ENCODE measurements at places on chromosomes 1 and 21.

GRCh38 chr21:45892156-45892915, 89.2 kb upstream of the COL6A1 start:
- DNase-seq: peak; percentile 49

- no peak for DNase-seq
These were observed 245.2 kb downstream of the TRABD2B start for GRCh38 chr1:47751996-47752451.

DNA sequence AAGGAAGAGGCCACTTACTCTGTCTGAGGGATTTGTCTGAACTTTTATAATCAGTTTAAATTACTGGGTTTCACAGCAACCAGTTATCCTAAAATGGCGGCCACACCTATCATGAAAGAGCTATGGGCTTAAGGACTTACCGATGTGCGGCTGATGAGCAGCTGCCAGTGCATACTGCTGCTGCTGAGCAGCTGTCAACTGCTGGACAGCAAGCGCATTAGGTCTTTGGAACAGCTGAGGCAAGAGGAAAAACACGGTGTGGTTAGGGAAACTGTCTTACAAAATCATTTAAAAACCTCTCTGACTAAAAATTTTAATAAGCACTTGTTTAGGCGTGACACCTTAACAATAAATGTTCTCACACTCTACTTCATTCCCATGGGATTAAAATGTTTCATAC, 72.6 kb upstream of the SDC3 start:
- DNase-seq: no peak

GRCh38 chr1:47189844-47190508, at the start of gene PDZK1IP1:
TSS of gene PDZK1IP1 (minus strand) at chr1:47190036. CDS start at chr1:47189932, 104 bp downstream.
- peak; percentile 84 for DNase-seq

DNA sequence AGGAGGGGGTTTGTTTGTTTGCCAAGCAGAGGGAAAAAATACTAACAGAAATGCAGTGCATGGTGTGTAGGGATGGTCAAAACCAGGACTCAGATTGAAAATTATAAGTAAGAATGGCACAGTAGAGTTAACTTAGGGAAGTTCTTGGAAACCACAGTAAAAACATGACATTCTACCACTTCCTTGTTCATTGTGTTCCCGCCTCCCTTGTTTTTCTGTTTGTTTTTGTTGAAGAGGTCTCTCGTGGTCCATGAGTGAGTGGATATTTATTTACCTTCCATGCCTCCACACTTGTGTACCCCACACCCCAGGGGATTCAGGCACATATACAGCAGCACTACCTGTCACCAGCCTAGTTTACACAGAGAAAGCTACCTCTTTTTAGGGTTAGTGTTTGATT, 69.6 kb downstream of the OLFML2B start:
- no peak for DNase-seq

- peak; percentile 80 for DNase-seq
These were observed 45.6 kb downstream of the SRRM1 start for GRCh38 chr1:24688621-24689195.

DNA sequence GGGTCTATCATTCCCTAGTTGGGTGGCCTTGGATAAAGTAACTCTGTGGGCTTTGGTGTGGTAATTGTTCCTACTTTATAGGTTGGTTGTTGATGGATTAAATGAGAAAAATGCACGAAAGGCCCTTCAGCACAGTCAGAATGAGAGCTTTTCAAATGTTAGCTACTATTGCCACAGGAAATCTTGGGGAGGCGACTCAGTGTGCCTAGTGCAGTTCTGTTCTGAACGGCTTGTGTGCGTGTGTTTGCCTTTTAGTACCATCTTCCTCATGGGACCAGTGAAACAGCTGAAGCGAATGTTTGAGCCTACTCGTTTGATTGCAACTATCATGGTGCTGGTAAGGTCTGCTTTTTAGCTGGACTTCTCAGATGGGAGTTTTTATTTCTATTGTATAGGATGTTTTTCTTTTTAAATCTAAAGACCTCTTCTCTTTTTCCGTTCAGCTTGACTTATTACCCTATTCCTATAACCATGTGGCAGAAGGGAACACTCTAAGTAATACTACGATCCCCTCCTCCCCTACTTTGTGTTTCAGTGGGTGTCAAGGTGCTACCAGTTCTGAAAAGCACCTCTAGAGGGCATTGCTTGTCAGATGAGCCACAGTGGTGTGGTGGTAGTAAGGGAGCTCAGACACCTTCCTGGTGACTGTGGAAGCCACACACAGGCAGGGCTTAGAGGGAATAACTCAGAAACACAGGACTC, 9.2 kb downstream of the SFT2D2 start:
- no peak for DNase-seq

DNA sequence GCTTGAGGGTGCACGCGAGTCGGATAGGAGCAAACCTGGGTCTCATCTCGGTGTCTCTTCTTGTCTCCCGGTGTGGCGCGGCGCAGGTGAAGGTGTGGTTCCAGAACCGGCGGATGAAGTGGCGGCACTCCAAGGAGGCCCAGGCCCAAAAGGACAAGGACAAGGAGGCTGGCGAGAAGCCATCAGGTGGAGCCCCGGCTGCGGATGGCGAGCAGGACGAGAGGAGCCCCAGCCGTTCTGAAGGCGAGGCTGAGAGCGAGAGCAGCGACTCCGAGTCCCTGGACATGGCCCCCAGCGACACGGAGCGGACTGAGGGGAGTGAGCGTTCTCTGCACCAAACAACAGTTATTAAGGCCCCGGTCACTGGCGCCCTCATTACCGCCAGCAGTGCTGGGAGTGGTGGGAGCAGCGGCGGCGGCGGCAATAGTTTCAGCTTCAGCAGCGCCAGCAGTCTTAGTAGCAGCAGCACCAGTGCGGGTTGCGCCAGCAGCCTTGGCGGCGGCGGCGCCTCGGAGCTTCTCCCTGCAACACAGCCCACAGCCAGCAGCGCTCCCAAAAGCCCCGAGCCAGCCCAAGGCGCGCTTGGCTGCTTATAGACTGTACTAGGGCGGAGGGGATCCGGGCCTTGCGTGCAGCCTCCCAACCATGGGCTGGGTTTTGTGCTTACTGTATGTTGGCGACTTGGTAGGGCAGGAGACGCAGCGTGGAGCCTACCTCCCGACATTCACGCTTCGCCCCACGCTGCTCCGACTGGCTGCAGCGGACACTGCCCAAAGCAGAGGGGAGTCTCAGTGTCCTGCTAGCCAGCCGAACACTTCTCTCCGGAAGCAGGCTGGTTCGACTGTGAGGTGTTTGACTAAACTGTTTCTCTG, 5.1 kb downstream of the HLX start:
- peak; percentile 58 for DNase-seq

GRCh38 chr1:205373022-205373797, 16.5 kb upstream of the KLHDC8A start:
- DNase-seq: no peak

DNA sequence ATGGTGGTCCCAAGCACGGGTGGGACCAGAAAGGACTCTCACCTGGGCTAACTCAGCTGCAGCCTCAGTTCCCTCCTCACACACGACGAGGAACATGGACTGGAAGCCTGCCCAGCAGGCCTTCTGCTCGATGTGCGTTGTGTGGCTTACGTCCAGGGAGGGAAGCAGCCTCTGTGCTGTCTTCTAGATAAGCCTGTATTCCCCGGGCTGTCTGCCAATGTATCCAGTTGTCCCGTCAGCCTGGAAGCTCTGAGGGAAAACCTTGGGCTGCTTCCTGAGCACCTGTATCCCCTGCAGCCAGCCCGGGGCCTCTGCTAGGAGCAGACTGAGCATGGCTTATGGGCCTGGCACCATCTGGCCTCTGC, 10.5 kb downstream of the PCSK9 start:
- peak; percentile 60 for DNase-seq

GRCh38 chr1:183957216-183957830, 80.2 kb downstream of the COLGALT2 start:
- DNase-seq: no peak

- peak; percentile 84 for DNase-seq
These were observed at the start of gene ST7L for GRCh38 chr1:112618721-112619517. TSS of gene ST7L (minus strand) at chr1:112619141. CDS start at chr1:112619113, 28 bp downstream.

GRCh38 chr1:116990612-116991151, 10.9 kb upstream of the CD101 start:
- DNase-seq: peak; percentile 91

DNA sequence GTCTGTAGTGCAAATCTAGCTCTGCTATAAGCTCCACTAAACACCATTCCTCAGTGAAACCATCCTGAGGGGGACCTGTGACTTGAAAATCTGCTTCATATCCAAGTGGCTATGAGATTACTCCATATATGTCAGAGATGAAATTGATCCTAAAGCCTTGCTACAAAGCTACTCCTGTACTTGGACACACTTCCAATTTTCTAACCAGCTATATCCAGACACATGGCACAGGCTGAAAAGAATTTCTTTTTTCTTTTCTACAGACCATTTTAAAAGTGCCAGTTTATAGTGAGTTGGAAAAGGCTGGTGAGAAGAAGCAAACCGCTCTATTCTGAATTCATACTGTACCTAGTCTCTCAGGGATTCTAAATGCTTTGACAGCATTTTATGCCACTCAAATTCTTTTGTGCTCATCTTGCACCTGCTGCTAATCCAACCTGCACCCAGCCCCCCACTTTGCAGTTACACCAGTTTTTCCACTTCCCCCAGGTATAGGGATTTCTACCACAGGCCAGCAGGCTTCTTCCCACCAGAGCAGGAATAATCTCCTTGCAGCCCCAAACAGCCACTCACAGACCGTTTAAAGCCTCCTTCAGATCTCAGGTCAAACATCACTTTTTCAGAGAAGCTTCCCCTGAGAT, 112.5 kb downstream of the RERE start:
- DNase-seq: no peak

- DNase-seq: peak; percentile 57
These were observed 74.5 kb downstream of the ITPKB start for GRCh38 chr1:226664413-226665101.

GRCh38 chr1:155990005-155990739, 11.8 kb upstream of the ARHGEF2 start:
- no peak for DNase-seq

DNA sequence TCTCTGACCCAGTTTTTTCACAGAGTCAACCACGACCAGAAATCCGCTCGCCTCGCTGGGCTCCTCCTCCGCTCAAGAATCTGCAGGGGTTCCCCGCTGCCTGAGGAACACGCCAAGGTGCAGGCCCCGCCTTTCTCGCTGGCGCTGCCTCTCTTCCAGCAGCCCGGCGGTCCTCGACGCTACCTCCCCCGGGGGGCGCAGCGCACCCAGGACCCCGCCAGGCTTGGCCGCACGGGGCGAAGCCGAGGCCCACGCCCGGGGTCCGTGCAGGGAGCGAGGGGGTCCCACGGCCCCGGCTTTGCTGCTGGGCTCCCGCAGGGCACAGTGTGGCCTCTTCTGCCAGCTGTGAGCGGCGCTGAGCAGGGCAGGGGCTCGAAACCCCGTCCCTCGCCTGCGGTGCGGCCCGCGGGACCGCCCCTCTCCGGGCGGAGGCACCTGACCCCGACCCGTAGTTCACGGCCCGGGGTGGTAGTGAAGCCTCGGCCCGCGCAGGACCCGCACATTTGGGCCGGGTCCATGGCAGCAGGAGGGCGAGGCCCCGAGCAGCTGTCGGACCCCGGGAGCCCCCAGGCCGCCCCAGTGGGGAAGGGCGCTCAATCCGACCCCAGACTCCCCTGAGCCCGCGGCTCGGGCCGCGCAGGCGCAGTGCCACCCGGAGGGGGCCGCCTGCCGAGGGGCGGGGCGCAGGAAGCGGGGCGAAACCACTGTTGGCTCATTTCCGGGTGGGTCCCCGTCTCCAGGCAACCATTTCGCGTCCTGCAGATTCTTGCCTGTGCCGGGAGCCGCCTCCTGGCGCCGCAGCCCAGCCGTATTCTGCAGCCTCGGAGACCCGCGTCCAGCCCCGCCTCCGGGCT, 10.0 kb upstream of the MMEL1 start:
- peak; percentile 93 for DNase-seq

GRCh38 chr1:192342842-192343241, 26.1 kb downstream of the RGS21 start:
- no peak for DNase-seq

GRCh38 chr1:66925558-66925910, 744 bp downstream of the MIER1 start:
- DNase-seq: no peak

GRCh38 chr1:156474966-156475365, 25.6 kb downstream of the MEF2D start:
- DNase-seq: no peak

DNA sequence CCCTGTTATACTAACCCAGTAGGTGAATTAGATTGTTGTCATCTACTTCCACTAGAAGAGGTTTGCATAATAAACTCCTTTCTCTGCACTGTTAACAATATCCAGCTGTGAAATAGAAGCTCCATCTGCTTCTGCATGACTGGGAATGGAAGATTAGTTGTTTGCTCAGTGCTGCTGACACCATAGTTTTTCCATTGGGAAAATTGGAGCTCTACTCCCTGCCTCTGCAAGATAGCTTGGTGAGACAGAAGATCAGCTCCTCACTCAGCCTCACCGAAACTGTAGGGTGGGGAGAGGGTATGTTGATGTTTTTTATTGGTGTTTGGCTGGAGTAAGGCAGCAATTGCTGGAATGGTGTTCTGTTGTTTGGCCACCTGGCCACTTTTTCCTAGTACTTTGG, 331.6 kb upstream of the ADAMTS5 start:
- DNase-seq: no peak

- no peak for DNase-seq
These were observed 6.0 kb upstream of the ARHGEF2 start for GRCh38 chr1:155984341-155984740.

GRCh38 chr1:184409011-184409410, 22.2 kb downstream of the C1orf21 start:
- DNase-seq: no peak

- DNase-seq: no peak
These were observed 26.5 kb upstream of the NTPCR start for GRCh38 chr1:232923739-232924386.

- DNase-seq: no peak
These were observed 44.9 kb upstream of the NTPCR start for GRCh38 chr1:232905331-232906034.

GRCh38 chr1:35568975-35569395, 4.1 kb upstream of the TFAP2E start:
- DNase-seq: peak; percentile 66

DNA sequence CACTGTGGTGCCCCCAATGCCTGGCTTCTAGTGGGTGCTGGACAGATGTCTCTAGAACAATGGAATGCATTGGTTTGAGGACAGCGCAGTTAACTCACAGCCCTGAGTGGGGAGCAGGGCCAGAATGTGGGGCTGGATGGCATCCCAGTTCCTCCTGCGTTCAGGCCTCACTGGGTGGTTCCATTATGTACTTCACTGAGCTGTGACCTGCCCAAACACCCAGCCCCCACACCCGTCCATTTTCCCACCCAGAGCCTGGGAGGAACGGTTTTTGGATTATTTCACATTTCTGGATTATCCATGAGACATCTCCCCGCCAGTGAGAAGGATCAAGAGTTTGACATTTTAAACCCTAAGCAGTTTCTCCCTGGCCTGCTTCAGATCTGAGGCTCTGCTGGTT, 55.3 kb upstream of the WASF2 start:
- peak; percentile 85 for DNase-seq

DNA sequence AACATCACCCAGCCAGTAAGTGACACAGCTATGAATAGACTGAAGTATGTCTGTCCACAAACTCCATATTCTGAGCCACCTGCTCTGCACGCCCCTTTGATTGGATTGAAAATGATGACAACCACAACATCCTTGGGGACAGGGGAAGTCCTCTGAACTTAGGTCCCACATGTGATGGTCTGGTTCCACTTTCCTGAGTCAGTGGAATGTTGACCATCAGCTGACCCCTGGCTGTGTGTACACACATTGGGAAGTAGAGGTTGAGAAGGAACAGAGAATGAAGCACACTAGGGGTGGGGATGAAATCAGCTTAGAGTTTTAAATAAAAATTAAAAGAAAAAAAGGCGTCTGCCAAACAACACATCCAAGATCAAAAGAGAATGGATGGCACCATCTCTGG, 8.0 kb upstream of the DISP3 start:
- DNase-seq: no peak
